ENCODE measurements at places on chromosomes 13 and 19.

GRCh38 chr13:44350775-44351504 is 22.7 kb upstream of the SERP2 start:
- no peak for DNase-seq

DNA sequence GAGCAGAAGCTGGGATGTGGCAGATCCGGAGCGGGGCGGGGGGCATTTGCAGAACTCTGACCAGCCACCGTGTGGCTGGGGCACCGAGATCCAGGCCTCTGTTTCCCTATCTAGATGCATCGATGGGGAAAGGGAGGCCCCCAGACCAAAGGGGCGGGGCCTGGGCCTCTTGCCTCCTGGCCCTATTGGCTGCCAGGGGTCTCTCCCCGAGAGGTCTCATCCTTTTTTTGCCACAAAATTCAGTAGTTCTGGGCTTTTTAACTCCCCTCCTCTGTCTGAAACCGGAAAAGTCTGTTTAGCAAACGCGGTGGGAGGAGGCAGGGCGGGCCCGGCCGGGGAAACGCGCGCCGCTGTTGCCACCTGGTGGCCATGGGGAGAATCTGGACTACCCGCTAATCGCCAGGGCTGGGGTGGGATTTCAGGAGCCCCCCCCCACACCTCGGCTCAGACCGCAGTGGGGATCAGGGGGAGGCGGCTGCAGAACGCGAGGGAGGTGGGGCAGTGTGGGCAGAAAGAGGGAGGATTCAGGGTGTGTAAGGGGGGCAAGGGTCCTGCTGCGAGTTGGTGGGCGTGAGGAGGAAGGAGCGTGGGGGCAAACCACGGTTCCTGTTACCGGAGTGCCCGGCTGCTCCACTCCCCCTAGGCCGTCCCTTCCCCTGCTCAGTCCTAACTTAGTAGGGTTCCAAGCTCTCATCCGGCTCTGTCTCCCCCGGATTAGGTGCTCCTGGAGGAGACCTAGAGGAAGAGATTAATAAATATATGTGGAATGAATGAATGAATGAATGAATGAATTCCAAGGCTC is 28.3 kb downstream of the IL12RB1 start:
- peak; percentile 69 for DNase-seq

- no peak for DNase-seq
These were observed 90.9 kb downstream of the NALCN start for GRCh38 chr13:101325423-101325822.

GRCh38 chr13:72757792-72758535 is 23.7 kb downstream of the DIS3 start:
- DNase-seq, result no peak

GRCh38 chr19:4624733-4625362 is 14.5 kb upstream of the TNFAIP8L1 start:
- no peak for DNase-seq

GRCh38 chr19:6987850-6988249 is 33.4 kb downstream of the MBD3L2B start:
- DNase-seq, result no peak

GRCh38 chr19:30539315-30539714 is 167.1 kb downstream of the ZNF536 start:
- DNase-seq, result peak; percentile 39

DNA sequence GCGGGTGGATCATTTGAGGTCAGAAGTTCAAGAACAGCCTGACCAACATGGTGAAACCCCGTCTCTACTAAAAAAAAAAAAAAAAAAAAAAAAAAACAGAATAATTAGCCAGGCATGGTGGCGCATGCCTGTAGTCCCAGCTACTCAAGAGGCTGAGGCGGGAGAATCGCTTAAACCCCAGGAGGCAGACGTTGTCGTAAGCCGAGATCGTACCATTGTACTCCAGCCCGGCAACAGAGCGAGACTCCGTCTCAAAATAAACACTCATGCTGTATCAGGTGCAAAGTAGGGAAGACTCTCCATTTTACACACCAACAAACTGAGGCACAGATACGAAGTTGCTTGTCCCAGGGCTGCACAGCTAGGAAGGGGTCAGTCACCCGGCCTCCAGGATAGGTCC is 15.6 kb downstream of the TLE6 start:
- DNase-seq, result no peak

GRCh38 chr19:3108775-3109174 is 14.6 kb downstream of the GNA11 start:
- no peak for DNase-seq

DNA sequence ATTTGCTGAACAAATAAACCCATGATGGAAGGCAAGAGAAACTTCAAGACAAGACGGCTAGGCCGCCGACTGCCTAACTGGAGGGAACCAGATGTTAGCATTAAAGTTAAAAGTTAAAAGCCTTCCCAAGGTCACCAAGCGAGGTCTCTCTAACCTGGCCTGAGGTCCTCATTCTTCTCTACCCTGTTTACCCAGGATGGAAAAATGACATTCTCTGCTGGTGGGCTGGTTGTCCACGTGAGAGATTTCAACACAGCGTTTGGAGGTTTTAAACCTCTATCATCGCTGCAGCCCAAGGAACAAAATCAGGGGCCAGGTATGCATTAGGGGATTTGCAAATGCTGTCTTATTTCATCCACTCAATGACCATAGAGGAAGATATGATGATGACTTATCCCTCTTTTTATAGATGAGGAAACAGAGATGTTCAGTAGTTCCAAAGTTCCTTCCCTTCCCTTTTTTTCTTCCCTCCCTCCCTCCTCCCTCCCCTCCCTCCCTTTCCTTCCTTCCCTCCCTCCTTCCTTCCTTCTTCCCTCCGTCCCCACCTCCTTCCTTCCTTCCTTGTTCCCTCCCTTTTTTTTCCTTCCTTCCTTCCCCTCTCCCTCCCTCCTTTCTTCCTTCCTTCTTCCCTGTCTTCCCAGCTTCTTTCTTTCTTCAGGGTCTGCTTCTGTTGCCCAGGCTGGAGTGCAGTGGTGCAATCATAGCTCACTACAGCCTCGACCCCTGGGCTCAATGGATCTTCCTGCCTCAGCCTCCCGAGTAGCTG is 79.7 kb downstream of the INSR start:
- DNase-seq, result no peak

- no peak for DNase-seq
These were observed 85.1 kb upstream of the MAB21L1 start for GRCh38 chr13:35561540-35561939.

- DNase-seq, result no peak
These were observed 12.1 kb upstream of the PEX11G start for GRCh38 chr19:7500811-7501450.

GRCh38 chr19:51019544-51019925 is at the start of gene KLK10:
Gene KLK10, minus strand, starts transcription at chr19:51019709. Its CDS starts 579 bp downstream, at chr19:51019130.
- no peak for DNase-seq

DNA sequence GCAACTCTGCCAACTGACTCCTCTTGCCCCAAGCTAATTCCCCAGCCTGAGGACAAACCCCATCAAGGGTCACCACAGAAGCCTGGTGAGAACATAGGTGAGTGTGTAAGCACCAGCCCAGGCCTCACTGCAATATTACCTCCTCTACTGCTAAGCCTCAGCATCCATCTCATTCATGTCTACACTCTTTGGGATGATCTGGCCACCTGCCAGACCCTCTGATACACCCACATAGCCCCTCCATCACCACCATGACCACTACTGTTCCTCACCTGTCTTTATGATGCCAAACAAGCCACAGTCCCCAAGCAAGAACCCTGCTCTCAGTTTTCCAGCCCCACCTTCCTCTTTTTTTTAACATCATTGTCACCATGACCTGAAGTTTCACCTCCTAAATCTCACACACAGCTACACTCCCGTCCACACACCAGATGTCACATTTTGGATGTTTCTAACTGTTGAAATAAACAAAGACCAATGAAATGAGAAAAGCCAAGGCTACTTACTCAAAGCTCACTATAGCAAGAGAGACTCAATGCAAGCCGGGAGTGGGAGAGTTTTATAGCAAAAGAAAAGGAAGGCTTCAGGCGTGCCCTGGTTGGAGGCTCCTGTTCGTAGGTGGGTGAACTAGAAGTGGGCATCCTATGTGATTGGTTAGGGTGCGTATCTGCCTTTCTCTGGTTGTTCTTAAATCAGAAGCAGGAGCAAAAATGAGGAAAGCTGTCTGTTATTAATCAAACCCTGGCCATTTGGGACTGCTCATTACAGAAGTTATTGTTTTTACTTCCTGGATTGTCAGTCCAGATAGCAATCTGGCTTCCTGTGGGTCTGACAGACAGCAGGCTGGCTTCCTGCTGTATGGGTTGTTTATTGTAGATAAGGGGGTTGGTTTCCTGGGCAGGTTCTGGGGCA is 2.0 kb downstream of the ZNF792 start:
- DNase-seq, result no peak

DNA sequence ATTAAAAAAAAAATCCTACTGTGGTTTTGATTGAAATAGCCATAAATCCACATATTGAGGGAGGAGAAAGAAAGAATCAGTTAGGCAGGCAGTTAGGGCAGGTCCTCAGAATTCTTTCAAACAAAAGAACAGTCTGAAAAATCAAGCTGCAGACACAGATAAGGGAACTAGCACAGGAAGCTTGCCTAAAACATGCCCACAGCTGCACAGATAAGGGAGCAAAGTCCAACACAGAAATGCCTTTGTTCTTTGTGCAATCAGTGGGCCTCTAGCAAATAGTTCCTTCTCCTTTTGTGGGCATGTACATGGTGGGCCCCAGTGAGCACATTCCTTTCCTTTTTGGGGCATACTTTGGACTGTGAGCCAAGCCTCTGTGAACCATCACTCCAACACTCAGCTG is 42.7 kb downstream of the UTP14C start:
- no peak for DNase-seq

DNA sequence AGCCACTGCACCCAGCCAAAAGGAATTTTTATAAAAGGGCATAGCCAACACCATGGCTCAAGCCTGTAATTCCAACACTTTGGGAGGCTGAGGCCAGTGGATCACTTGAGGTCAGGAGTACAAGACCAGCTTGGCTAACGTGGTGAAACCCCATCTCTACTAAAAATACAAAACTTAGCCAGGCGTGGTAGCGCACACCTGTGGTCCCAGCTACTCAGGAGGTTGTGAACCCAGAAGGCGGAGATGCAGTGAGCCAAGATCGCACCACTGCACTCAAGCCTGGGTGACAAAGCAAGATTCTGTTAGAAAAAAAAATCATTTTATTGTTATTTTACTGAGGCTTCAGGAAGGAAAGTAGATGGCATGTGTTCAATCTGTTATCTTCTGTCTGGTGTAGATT is 31.3 kb upstream of the FOXO1 start:
- no peak for DNase-seq

Data from tibial artery (tissue), 4 donors.